H4 (cell line): ENCODE measurements at places on chromosomes 11 and 22. TPM values are rescaled to one million over a fixed set of nuclear protein-coding genes. Genes with fewer than 3 reads are reported as not detected.

SMIM35 gene
- not detected in 2 replicates for total RNA-seq

DMC1 gene
- 0.14 and 3.7 TPM in 2 replicates for total RNA-seq

MS4A7 gene
- not detected in 2 replicates for total RNA-seq

CDC42EP2 gene
- total RNA-seq, result 1.9 and 2.5 TPM in 2 replicates

ACCS gene
- 3.1 and 3.6 TPM in 2 replicates for total RNA-seq

C22orf42 gene
- not detected in 2 replicates for total RNA-seq

CCDC90B gene
- 49.8 and 90.9 TPM in 2 replicates for total RNA-seq

SLC22A25 gene
- not detected in 2 replicates for total RNA-seq

PANX3 gene
- not detected in 2 replicates for total RNA-seq

MAPK8IP1 gene
- 10.7 and 11.9 TPM in 2 replicates for total RNA-seq

BEST1 gene
- 0.39 and 0.62 TPM in 2 replicates for total RNA-seq

NCR3LG1 gene
- 3.5 and 4.6 TPM in 2 replicates for total RNA-seq

ISX gene
- total RNA-seq, result not detected in 2 replicates

QSER1 gene
- 22.8 and 23.5 TPM in 2 replicates for total RNA-seq

GPHA2 gene
- not detected in 2 replicates for total RNA-seq

DBX1 gene
- total RNA-seq, result not detected in 2 replicates

DDX10 gene
- total RNA-seq, result 17.2 and 26.3 TPM in 2 replicates

BDNF gene
- total RNA-seq, result 10.6 and 16.1 TPM in 2 replicates

ANKRD49 gene
- total RNA-seq, result 7.9 and 13.3 TPM in 2 replicates

LAYN gene
- 28.8 and 34.3 TPM in 2 replicates for total RNA-seq

MMP3 gene
- total RNA-seq, result 46.7 and 64.3 TPM in 2 replicates

CHRNA10 gene
- 0.18 and 0.91 TPM in 2 replicates for total RNA-seq

FAM181B gene
- total RNA-seq, result not detected in 2 replicates

OR51B5 gene
- total RNA-seq, result 28.2 and 31.4 TPM in 2 replicates

SLC25A18 gene
- total RNA-seq, result 0.41 and 1.0 TPM in 2 replicates

TMEM151A gene
- 0.08 and 0.10 TPM in 2 replicates for total RNA-seq

IL10RA gene
- 0.04 TPM in 1 of 2 replicates, not detected in the other for total RNA-seq

RIMBP3B gene
- 0.27 TPM in 1 of 2 replicates, not detected in the other for total RNA-seq

SCGB1C1 gene
- total RNA-seq, result not detected in 2 replicates

PARVA gene
- 36.0 and 37.1 TPM in 2 replicates for total RNA-seq
